Fibroblast of skin of right quadriceps (primary cell): ENCODE measurements at places on chromosomes 3 and 15.

GRCh38 chr3:134644731-134645514 is 5.9 kb downstream of the KY start:
- DNase-seq: no peak

DNA sequence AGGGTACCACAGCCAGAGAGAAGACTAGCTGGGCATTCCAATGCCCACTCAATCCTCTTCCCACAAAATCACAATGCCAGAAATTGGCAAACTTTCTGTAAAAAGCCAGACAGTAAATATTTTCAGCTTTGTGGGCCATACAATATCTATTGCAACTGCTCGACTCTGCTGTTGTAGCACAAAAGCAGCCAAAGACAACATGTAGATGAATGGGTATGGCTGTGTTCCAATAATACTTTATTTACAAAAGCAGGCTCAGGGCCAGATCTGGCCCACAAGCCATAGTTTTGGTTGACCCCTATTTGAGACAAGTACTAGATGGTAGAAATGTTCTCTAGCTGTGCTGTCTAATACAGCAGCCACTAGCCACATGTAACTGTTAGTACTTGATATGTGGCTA is 330.9 kb downstream of the ERC2 start:
- DNase-seq: no peak

GRCh38 chr3:23840521-23840920 is 34.8 kb downstream of the UBE2E1 start:
- DNase-seq: no peak

DNA sequence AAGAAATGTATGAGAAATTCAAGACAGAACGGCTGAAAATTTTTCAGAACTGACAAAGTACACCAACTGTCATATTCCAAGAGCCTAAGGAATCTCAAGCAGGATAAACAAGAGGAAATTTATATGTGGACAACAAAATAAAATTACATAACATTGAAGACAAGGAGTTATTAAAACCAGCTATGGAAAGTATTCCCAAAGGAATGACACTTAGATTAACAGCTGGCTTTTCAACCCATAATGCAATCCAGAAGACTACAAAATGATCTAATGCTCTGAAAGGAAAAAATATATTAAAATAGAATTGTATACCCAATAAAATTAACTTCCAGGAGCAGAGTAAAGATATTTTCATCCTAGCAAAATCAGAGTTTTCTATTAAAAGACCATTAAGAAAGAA is 132.2 kb upstream of the BNIP2 start:
- DNase-seq: no peak
